Stimulated activated CD4-positive, alpha-beta T cell treated with anti-CD3 and anti-CD28 coated beads, Interleukin-4, amount 100 ng/mL, for 24 hours (primary cell): ENCODE measurements at places on chromosomes 3 and 15.

- DNase-seq: no peak
Observed at GRCh38 chr15:23484870-23485269, 37.8 kb upstream of the GOLGA6L2 start.

DNA sequence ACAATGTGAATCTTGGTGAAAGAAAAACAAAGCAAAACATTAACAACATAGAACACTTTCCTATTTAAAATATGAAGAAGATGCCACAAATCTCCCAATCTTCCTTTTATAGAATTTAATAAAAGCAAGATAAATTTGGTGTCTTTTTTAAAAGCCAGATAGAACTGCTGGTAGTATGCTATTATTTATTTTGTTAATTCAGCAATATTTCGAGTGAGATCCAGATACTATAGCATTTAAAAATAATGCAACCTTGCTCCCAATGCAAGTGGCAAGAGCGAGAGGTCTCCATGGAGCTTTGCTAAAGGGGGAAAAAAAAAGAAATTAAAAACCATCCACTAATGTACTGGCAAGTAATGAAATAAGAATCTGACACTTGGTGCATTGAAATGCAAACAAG lies 121.8 kb downstream of the IL20RB start:
- DNase-seq: no peak

DNA sequence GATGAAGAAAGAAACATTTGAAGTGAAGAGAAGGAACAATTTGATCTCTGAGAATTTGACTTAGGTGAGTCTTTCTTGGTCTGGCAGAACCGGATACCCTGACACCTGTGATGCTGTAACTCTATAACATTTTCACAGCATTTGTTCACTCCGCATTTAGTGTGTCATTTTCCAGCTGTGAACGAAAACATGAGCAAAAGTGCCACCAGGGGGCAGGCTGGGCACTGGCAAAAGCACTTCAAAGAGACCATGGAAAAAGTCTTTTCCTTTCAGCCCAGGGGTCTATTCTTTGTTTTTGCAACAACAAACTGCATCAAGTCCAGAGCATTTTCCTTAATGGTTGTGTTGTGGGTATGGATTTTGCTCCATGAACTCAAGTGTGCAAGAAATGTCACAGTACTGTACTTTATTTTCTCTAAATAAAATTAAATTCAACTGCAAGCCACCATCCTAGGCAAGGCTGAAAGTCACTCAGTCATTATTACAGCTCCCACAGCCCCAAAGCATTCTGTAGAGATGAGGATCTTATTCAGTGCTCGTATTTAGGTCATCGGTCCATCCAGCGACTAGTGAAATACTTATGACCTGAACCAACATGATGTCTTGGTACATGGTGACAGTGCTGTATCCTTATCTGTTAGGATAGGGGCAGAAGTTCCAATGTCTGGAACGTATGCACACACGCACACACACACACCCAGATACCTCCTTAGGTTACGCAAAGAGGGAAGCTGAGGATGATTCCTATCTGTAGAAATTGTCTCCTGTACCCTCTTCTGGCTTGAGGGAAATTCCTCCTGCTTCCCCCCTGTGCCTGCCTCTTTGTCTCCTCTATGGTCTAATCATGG lies 125.5 kb downstream of the GADL1 start:
- DNase-seq: peak; percentile 77

- no peak for DNase-seq
Observed at GRCh38 chr15:54638666-54639065, 558.1 kb downstream of the RSL24D1 start.

- no peak for DNase-seq
Observed at GRCh38 chr3:34073111-34073510, 274.7 kb downstream of the PDCD6IP start.

- DNase-seq: no peak
Observed at GRCh38 chr3:131444180-131444579, 58.6 kb downstream of the MRPL3 start.

DNA sequence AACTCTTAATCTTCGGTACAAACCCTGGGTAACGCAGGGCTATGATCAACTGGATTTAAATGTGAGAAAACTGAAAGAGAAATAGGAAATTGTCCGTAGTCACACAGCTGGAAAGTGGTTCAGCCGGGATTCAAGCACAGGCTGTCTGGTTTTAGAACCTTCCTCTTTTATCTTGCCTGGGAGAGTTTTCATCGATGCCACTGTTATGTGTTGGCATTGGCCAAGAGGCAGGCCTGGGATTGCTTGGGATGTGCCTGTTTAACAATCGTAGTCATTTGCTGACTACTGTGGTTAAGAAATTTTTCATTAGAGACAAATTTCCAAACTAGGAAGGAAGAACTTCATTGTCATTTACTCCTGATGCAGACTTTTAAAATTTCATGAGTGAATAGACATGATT lies 4.3 kb downstream of the MCTP2 start:
- no peak for DNase-seq
